Activated CD8-positive, alpha-beta memory T cell treated with anti-CD3 and anti-CD28 coated beads, Interleukin-2, amount 10 ng/mL, durations not matched to agents 7 days and 5 days (primary cell): ENCODE measurements at places on chromosomes 6 and 20. TPM values are rescaled to one million over a fixed set of nuclear protein-coding genes. Genes with fewer than 3 reads are reported as not detected.

DNA sequence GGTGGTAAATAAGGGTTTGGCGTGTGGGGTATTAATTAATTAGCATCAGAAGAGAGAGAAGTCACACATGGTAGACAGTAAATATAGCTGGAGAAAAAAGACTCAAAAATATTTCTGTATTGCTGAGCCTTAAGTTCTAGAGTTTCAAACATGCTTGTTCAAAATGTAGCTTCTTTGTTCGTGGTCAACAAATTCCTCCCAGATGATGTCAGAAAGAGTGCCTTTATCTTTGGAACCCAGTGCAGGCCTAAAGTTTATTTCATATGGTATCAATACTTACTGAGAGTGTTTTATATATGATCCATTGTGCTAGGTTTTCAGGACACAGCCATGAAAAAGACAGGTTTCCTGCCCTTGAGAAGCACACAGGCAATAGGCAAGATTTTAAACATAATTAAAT is 18.3 kb downstream of the MARCKS start:
- H3K27me3 ChIP-seq: peaks cover 28% of the 10 kb centered on the region
- DNase-seq: no peak
- no peak overlapping the region for H3K4me3 ChIP-seq
- H3K27ac ChIP-seq: no peak overlapping the region
- H3K4me1 ChIP-seq: peaks cover 6% of the 10 kb centered on the region

DNA sequence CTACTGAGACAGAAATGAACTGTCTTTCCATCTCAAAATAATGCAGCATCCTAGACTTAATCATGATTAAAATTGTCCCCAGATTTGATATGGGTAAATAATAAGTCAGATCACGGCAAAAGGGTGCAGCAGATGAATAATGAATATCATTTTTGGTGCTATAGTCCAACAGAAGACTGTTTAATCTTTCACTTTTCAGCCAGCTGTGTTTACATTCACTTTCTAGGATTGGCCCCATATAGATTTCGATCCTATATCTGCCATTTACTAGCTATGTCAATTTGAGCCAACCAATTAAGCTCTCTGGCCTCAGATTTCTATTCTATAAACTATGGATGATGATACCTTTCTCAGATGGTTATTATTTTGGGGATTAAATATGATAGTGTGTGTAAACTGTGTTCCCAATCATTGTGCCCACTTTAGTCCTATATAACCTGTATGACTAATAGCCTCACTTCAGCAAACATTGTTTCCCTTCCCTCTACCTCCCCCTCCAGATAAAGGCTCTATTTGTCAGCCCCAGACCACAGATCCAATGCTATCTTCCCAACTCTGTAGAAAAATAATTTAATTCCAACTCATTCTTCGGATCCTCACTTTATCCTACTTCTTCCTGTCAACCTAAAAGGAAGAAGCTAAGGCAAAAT is 53.6 kb upstream of the NT5E start:
- peaks cover 8% of the 10 kb centered on the region for H3K4me1 ChIP-seq
- no peaks in the 10 kb centered on the region for H3K27me3 ChIP-seq
- no peak for DNase-seq

PBX2 gene
- total RNA-seq: 60.0 TPM

FAM209B gene
- total RNA-seq: 1.7 TPM

TREM1 gene
- total RNA-seq: not detected

DNA sequence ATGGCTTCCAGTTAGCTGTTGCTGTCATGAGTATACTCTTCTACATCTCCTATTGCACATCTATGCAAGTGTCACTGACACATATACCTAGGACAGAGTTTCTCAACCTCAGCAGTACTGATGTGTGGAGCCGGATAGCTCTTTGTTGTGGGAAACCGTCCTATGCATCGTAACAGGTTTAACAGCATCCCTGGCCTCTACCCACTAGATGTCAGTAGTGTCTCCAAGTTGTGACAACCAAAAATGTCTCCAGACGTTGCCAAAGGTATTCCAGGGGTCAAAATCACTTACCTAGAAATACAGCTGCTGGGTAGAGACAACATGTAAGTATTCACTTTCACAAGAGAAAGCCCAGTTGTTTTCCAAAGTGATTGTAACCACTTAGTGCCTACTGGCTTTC is 637.6 kb downstream of the RNF144B start:
- no peaks in the 10 kb centered on the region for H3K4me1 ChIP-seq
- no peaks in the 10 kb centered on the region for H3K27me3 ChIP-seq
- H3K4me3 ChIP-seq: no peak overlapping the region

- H3K4me3 ChIP-seq: peak overlapping the region; percentile 65
- no peak for DNase-seq
- peaks cover 20% of the 10 kb centered on the region for H3K36me3 ChIP-seq
- peak overlapping the region; percentile 93 for H3K27ac ChIP-seq
- no peaks in the 10 kb centered on the region for H3K27me3 ChIP-seq
These were observed 17.4 kb downstream of the HECA start for GRCh38 chr6:139152088-139152891.

DNA sequence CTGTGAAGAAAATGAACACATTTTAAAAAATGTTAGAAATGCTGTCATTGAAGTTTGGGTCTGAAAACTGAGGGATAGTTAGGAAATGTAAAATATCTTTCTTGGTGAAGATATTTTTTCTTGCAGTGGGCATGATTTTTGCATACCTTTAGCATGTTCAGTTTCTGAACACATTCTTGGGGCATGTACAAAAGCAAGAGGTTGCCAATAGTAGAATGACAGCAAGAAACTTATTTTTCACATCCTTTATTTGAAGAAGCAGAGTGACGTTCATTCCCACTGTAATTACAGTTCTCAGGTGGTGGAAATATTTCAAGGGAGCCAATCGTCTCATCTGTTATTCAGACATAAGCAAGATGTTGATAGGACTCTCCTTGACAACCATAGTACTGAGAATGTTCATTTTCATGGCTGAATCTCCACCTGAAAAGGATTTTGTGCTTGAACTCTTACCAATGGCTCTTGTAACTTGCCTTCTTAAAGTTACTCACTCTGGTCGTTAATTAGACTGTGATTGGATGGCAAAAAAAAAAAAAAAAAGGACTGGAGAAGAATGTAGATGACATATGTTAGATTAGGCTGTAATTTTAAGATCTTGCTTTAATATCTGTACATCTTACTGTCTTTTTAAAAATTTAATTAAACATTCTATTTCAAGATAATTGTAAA is 74.4 kb downstream of the DOK5 start:
- no peaks in the 10 kb centered on the region for H3K36me3 ChIP-seq
- no peak overlapping the region for H3K4me3 ChIP-seq
- no peak for DNase-seq
- no peaks in the 10 kb centered on the region for H3K4me1 ChIP-seq

GRCh38 chr6:37988696-37989095 is 169.2 kb downstream of the ZFAND3 start:
- peaks cover under 1% of the 10 kb centered on the region for H3K36me3 ChIP-seq
- peaks cover 31% of the 10 kb centered on the region for H3K4me1 ChIP-seq
- H3K4me3 ChIP-seq: no peak overlapping the region
- no peaks in the 10 kb centered on the region for H3K27me3 ChIP-seq
- DNase-seq: no peak
